Stimulated activated CD8-positive, alpha-beta memory T cell treated with anti-CD3 and anti-CD28 coated beads, Interleukin-4, amount 100 ng/mL, for 4 hours (primary cell): ENCODE measurements at places on chromosomes 11 and 22.

DNA sequence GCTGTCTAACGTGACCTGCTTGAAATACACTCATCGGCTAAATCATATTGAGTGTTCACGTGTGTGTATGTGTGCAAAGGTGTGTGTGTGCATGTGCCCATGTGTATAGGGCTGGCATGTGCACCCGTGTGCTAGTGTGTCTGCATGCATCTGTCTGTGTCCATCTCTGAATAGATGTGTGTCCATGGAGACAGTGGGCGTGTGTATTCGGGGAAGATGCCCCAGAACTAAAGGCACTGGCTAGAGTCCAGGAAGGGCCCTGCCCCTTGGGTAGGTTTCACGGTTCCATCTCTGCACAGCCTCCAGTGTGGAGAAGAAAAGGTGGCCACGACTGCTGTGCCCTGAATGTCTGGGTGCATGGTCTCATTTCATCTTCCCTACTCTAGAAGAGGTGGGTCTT, 220.3 kb downstream of the MN1 start:
- no peak for DNase-seq

- no peak for DNase-seq
Observed at GRCh38 chr22:37617431-37617830, 8.8 kb downstream of the GGA1 start.

- no peak for DNase-seq
Observed at GRCh38 chr11:82462608-82463242, 270.9 kb downstream of the FAM181B start.

DNA sequence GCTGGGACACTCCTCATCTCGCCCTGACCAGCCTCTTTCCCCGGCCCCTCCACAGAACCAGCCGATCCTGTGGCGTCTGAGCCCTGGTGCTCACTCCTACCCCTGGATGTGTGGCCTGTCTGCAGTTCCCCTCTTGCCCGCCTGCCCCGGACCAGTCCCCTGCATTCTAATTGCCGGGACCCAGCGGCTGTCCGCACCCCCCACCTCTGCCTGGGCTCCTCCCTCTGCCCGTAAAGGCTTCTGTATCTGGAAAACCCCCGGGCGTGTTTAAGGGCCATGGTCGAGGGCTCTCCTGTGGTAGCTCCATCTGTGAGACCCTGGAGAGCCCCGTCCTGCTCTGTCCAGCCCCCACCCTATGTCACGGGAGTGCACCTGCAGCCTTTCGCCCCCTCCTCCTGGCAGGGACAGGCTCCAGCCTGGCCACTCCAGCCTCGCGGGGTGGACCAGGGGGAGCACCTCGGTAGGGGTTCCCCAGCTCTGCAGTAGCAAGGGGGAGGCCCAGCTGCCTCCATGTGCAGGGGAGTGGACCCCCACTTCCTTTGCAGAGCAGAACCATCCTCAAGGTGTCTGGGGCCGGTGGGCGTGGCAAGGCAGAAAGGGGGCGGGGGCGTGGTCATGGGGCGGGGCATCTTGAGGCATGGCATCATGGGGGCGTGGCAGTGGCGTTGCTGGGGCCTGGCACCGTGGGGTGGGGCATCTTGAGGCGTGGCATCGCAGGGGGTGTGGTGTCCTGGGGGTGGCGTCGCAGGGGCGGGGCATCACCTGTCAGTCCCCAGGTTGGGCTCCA, 430.4 kb downstream of the TBC1D22A start:
- no peak for DNase-seq

- DNase-seq = no peak
Observed at GRCh38 chr11:83717537-83717936, 431.4 kb upstream of the CCDC90B start.

- DNase-seq = no peak
Observed at GRCh38 chr11:8102296-8102915, 21.4 kb downstream of the TUB start.
